Activated CD8-positive, alpha-beta memory T cell treated with anti-CD3 and anti-CD28 coated beads for 1 hour (primary cell): ENCODE measurements at places on chromosomes 7 and 10.

GRCh38 chr7:75616421-75617167 is 122.1 kb downstream of the HIP1 start:
- DNase-seq, result no peak

DNA sequence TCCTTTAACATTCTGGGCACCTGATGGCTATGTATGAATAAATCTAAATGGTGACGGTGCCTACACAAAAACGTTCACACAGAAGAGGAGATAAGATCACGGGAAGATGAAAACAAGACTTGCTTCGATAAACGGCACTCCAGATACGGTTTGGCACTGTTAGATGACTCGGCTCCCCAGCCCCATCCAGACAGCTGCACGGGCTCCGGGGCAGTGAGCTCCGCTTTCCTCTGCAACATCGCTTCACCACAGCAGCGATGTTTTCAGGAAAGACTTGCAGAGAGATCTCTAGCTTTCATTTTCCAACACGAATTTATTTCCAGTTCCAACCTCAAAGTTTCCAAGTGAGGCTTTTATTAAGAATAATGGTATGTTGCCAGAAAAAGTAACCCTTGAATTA is 132.1 kb downstream of the KLF6 start:
- no peak for DNase-seq

DNA sequence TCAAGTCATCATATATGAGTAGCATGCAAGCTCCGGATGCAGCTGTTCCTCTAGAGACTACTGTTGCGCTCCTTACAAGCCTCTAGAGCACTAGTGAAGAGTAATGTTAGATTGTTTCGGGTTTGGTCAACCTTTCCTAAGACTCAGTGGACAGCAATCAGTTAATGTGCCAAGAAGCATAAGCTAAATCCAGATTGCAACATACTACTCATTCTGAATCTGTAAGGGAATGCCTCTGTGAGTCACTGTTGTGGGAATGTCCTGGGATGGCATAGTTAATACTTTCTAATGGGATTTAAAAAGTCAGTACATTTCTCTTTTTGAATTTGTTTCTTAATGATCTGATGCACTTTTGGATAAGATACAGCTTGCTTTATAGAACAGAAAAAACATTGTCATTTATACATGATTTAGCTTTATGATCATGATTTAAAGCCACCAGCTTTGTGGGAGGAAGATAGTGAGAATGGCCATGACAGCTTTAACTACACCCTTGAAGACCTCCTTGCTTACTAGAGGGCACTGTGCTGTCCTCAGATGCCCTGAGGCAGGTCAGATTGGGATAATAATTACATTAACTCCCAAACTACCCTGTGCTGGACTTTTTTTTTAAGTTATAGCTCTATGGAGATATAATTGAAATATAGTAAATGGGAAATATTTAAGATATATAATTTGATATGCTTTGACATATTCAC is 138.4 kb downstream of the SDK1 start:
- DNase-seq, result no peak

DNA sequence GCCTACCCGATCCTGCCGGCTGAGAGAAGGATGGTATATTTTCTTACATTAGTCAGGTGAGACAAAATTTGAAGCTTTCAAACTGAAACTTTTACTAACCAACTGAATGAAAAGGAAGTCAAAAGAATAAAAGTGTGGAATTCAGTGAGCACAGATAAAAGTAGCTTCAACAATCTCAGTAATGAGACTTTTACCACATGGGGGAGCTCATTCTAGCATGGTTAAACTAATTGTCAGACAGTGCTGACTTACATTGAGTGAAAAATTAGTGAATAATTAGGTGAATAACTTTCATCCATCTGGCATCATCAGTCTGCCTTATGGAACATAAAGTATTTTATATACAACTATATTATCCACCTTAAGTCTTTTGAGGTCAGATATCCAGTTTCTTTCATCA is 8.4 kb downstream of the FAM237B start:
- DNase-seq, result no peak

GRCh38 chr10:118990326-118990725 is 39.2 kb upstream of the NANOS1 start:
- DNase-seq, result no peak

DNA sequence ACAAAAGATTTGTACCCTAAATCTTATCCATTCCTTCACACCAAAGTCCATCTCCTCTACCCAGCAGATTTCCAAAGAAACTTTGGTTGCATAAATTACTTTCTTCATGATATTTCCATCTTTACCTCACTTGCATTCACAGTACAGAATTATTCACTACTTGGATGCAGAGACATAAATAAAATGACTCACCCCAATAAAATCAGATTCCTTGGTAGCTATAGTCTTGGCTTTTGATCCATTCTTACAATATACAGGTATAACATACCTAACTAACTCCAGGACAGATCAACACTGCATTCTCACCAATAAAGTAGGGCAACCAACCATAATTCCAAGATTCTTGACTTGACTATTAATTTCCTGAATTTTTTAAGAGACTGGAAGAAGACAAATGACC is 815.1 kb downstream of the MAGI2 start:
- no peak for DNase-seq

DNA sequence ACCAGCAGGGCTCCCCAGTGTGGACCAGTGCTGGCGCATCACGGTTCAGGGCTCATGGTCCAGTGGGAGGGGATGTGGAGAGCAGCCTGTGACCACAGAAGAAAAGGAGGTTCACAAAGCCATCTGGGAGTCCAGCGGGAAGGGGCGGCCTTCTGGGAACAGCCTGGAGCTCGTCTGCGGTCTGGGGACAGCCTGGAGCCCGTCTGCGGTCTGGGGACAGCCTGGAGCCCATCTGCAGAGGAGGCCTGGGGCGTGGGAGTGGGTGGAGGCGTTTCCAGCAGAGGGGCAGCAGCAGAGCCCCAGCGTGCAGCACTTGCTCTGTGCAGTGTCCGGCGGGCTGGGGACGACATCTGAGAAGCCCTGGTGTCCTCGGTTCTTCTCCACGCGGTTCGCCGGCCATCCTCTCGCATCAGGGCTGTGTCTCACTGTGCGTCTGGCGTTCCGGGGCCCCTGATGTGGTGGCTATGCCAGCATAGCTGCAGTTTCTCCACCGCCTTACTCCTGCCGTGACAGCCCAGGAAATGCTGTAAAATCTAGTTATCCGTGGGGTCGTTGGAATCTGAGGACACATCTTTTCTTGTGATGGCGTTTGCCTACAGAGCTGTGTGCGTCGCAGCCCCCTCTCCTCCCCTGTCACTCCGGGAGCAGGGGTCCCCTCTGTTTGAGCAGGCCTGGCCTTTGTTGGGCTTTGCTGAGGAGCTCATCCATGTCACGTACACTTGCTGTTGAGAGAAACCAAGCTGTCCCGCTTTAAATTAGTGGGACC is 104.6 kb downstream of the INPP5A start:
- DNase-seq, result no peak
